CD4-positive, alpha-beta T cell treated with Interleukin-2 at 100 ng/mL for 4 hours (primary cell): ENCODE measurements at places on chromosomes 16 and 17.
A peak's percentile ranks its signal among the peaks of the same experiment; 100 is the strongest.

DNA sequence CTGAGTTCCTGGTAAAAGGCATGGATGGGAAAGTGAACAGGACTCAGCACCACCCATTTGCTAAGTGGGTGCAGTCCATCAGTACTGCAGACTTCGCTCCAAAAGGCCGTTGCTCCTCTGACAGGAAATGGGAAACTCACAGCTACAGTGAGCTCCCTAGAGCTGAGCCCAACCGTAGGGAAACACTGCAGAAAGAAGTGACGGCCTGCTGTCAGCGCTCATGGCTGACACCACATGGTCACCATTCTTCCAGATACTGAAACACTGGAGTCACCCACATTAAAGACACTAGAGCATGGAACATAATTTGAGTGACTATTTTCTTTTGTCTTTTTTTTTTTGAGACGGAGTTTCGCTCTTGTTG lies 31.9 kb downstream of the UBE2O start:
- DNase-seq = no peak

DNA sequence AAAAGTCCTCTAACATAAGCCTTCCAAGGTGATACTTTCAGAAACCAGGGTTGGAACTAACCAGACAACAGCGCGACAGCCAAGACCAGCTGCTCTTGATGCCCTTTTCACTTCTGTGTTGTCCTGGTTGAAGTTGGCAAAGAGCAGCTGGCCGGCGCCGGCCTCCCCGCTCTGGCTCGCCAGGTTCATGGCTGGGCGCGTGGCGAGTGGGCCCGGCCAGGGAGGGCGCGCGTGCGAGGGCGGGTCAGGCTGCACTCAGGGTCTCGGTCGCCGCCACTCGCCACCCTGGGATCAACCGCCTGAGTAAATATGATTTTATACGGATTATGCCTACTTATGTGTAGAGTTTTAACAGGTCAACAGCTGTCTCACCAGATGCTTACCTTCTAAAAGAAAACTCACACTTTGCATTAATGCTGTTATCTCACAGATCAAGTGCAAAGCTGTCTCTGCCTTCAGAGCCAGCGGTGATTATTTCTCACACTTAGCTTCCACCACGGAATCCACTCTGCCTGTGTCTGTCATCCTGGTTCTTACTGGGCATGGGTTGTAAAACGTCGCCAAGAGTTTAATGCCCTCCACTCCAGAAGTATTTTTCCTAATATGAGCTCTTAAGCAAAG lies 13.5 kb downstream of the KCTD2 start:
- DNase-seq = no peak

DNA sequence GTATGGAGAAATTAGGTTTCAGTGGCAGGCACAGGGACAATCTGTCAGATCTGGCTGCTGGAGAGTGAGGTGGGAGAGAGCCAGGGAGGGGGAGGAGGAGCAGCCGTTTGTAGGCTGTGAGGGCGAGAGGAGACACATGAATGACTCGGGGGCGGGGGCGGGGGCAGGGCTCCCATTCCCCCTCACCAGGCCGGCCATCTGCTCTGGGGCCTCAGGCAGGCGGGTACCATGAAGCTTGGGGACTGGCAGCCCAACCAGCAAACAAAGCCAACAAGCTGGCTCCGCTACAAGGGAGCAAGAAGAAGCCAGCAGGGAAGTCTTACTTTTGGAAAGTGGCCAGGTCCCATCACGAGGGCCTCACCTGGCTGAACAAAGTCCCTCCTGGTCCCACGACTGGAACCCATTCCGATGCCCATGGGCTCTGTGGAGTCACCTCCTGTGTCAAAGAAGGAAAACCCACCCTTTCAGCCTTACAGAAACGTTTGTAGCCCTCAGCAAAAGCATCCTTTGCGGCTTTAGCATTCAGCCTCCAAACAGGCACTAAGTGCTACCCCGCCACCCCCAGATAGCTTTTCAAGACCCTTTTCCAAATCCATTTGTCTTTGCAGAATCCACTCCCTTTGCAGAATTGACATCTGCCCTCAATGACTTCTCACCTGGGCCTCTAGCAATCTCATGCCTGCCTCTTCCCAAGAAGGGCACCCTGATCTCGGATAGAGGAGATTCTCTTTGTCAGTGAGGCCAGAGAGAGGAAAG lies 9.2 kb upstream of the SSTR2 start:
- DNase-seq = no peak

GRCh38 chr17:55641676-55642081 lies 81.0 kb downstream of the TMEM100 start:
- peak; percentile 18 for DNase-seq

GRCh38 chr16:64693946-64694345 lies 427.9 kb downstream of the CDH11 start:
- no peak for DNase-seq
